ENCODE measurements at places on chromosomes 12 and 14.

DNA sequence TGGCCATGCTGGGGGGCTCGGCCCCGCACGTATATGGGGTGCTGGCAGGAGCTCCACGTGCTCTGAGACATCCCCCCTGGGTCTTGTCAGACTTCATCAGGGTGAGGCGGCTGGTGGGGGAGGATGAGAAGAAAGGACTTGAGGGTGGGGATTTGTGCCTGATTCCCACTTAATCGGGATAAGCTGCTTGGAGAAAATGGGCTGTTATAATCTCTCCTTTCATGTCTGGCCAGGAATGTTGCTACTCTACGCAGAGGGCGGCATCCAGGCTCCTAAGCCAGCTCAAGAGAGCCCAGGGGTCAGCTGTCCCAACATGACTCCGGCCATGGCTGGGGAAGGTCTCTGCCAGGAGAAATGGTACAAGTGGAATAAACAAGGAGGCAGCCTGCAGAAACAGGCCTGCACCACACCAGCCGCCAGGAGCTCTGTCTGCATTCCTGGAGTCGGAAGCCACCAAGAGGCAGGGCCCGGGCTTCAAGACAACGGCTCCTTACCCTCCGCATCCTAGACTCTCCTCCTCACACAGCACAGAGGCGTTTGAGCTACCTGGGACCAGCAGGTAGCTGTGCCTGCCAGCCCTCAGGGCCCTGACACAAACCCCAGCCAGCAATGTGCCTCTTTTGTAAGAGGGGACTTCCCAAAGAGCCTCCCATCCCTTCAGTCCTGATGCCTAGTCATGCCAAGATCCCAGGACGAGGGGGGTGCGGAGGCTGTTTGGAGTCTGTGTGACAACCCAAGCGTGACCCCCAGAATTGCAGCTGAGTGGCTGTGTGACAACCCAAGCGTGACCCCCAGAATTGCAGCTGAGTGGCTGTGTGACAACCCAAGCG, 195.8 kb upstream of the DIO3 start:
- no peak for DNase-seq

- DNase-seq = no peak
Observed at GRCh38 chr14:59210621-59211020, 22.2 kb downstream of the DAAM1 start.

- peak; percentile 36 for DNase-seq
Observed at GRCh38 chr14:68663385-68664076, 129.3 kb downstream of the ZFP36L1 start.

GRCh38 chr14:39246618-39247017, 12.9 kb downstream of the MIA2 start:
- DNase-seq = no peak

DNA sequence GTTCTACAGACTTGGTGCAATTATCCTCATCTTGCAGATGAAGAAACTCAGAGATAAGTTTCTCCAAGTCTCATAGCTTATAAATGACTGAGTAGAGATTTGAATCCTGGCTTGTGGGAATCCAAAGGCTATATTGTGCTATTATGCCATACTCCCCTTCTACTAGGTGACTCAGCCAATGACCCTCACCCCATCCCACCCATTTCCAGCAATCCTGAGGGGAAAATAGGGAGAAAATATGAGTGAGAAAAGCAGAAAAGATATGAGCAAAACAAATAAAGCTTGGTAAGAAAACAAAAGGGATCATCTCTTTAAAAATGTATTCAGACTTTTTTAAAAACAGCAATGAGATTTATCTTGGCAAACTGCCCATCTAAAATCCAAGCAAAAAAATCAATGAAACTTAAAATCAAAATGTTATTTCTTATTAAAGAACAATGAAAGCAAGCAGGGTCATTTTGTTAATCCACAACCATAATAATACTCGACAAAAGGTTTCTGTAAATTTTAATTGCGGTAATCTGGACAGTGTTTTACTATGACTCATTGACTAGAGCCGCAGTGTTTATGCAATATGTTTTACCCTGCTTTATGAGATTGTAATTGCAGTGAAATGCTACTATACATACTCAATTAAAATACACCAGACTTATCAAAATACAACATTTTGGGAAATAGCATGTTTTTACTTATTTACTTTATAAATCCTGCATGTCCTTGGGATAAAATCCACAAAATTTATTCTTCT, 13.1 kb upstream of the LGR5 start:
- no peak for DNase-seq

DNA sequence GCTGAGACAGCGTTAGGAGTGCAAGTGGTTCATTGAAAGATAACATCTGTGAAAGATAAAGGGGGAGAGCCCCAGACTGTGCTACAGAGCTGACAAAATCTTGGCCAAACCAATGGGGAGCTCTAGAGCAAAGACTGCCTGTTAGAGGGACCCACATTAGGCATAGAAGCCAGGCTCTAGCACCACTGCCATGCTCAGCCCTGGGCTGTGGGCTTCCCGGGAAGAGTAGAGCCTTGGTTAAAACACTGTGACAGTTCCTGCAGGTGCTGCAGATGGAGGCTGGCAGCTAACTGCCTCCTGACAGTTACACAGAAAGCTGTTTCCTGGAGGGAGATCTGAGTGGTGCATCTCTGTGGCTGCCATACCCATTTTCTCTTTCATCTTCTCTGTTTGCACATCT, 23.0 kb downstream of the TSHR start:
- DNase-seq = no peak

DNA sequence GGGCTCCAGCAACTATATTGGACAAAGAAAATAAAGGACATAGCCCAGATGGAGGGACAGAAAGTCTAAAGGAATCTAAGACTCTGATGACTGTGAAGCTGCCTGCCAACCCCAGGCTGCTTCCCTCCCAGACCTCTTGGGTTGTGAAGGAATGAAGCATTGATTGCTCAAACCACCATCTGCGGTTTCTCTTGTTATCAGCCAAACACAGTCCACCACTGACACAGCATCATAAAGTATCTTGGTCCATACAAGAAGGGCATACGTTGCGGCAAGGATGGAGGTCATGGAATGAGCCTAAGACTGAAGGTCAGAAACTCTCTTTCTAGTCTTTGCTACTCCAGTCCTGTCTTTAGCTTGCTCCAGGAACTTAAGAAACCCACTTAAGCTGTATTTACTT, 58.5 kb upstream of the PLXNC1 start:
- DNase-seq = no peak

DNA sequence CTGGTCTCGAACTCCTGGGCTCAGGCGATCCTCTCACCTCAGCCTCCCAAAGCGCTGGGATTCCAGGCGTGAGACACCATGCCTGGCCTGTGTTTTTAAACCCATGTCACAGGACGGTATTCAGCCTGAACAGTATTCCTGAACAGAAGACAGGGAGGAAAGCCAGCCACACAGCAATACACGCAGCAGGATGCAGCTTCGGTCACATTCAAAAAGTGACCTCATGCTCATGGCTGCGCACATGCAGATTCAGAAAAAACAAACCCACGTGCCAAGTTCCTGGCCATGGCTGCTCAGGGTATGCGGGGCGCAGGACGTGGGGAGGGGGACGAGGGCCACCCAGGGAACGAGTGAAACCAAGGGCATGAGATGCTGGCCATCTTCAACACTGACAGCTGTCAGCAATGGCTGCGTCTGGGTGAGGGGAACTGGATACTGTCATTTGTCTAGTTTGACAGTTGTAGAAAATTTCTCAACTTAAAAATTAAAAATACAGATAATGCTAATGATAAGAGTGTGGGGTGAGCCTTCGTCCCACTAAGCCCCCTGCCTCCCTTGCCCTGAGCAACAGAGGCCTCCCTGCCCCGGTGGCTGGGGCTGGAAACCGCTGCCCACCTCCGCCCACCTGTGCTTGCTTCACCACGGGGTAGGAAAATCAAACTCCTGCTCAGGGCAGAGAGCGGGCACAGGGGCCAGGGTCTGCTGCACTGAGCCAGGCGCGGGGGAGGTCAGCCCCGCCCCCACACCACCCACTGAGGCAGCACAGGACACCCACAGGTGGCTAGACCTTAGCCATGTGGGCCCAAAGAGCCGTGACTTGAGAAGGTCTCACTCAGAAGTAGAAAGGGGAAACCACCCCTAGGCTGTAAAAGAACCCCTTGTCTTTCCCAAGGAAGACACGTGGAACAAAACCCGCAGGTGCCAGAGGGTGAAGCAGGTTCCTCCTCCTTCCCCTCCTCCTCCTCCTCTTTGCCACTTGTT, 84.2 kb downstream of the SCARB1 start:
- no peak for DNase-seq

DNA sequence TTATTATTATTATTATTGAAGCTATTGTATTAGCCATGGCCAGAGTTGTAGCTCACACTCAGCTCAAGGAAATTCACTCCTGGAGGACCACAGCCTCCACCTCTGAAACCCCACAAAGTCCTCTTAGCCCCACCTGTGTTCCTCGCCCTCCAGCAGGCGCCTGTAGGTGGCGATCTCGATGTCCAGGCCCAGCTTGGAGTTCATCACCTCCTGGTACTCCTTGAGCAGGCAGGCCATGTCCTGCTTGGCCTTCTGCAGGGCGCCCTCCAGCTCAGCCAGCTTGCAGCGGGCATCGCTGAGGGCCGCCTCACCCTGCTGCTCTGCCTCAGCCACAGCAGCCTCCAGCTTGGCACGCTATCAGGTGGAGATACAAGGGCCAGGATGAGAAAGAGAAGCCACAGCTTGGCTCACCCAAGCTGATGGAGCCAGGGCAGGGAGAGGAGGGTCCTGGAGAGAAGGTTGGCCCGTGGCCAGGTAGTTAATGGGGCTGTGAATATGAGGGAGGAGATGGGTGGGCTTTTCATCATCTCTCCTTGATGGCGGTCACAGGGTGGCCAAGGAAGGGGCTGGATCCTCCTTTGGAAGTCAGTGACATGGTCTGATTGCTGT, 5.1 kb downstream of the KRT85 start:
- DNase-seq = no peak

Measured in amniotic stem cell (primary cell).